ENCODE measurements at places on chromosomes 7 and 10.

DNA sequence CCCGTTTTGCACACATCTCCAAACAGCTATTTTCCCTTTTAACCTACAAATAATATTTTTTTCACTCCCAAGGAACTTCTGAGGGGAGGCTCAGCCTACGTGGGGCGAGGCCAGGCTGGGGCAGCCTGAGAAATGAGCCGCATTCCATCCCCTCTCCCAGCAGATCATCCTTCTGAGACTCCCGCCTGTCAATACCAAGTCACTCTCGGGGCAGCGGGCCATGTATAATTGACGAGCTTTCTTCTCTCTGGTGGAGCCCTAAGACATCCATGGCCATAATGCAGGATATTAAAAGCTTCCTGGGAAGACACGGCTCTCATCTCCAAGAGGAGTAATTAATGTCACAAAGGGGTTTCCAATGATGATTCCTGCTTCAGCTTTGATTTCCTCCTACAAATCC is 37.8 kb upstream of the CHST15 start:
- DNase-seq, result no peak

DNA sequence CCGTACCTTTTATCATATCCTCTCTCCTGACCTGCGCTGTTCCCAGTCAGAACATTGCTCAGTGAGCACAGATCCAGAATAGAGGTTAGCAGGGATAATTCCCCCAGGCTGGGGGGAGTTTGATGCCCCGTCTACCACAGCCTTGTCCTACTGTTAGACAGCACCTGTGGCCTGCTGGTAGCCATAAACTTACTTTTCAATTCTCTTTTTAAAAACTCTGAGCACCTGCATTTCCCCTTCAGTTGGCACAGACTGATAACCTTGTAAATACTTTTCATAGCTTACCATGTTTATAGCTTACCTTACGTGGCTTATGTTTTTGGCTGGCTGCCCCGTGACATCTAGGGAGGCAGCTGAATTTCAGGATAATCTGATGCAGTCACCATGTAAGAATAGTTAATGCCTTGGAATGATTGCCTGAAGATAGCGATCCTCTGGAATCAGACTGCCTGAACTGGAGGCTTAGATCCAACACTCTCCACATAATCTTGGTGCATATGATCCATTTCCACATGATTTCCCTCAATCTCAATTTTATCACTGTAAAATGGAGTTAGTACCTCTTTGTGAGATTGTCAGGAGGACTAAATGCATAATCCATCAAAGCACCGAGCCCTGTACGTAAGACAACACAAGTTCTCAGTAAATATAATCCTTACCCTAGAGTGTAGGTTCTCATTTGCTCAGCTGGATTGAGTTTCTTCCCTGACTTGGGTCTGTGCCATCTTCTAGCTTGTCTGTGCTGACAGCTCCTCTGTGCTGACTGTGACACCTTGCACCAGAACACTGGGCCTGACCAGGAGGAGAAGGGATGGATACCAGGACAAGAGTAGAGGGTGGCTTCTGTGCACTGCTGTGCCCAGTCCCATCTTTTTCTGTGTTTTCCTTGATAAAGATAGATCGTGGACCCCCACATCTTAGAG is 111.7 kb upstream of the GJD4 start:
- no peak for DNase-seq

DNA sequence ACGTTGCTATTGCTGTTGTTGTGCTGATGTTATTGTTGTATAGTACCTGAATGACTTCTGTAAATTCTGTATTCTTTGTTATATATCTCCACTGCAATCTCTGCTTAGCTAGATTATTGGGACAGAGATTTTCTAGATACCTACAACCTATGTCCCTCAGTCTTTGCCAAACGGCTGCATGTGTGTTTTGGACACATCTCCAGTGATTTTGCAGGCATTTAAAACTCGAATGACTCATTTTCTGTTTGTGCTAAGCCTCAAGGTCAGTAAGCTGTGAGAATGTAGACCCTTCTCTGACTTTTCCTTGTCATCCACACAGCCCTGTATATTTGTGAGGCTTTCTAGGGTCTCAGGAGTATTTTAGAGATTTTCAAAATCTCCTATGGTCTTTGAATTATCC is 410.7 kb downstream of the POM121L12 start:
- no peak for DNase-seq

- no peak for DNase-seq
Observed at GRCh38 chr10:88004451-88004850, 141.0 kb downstream of the PTEN start.

- no peak for DNase-seq
Observed at GRCh38 chr7:6250364-6250833, 22.0 kb downstream of the CYTH3 start.

GRCh38 chr10:78619115-78619851 is 449.5 kb upstream of the ZMIZ1 start:
- DNase-seq, result no peak

GRCh38 chr10:42836771-42837468 is 54.3 kb downstream of the BMS1 start:
- no peak for DNase-seq

DNA sequence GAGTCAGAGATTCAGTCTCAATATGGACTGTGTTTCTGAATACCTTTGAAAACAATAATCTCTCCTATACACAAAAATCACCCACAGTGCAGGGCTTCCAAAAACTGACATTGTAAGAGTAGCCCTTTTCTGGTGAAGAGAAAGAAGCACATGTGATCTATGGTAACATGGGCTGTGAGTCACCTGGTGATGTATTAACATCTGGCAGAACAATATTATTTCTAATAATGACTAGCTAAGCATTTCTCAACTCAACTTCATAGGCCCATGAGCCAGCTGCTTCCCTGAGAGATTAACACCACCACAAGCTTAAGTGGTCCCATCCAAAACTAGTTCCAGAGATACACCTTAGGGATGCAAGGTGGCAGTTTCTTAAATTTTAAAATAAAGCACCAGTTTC is 331.0 kb upstream of the NRP1 start:
- no peak for DNase-seq

DNA sequence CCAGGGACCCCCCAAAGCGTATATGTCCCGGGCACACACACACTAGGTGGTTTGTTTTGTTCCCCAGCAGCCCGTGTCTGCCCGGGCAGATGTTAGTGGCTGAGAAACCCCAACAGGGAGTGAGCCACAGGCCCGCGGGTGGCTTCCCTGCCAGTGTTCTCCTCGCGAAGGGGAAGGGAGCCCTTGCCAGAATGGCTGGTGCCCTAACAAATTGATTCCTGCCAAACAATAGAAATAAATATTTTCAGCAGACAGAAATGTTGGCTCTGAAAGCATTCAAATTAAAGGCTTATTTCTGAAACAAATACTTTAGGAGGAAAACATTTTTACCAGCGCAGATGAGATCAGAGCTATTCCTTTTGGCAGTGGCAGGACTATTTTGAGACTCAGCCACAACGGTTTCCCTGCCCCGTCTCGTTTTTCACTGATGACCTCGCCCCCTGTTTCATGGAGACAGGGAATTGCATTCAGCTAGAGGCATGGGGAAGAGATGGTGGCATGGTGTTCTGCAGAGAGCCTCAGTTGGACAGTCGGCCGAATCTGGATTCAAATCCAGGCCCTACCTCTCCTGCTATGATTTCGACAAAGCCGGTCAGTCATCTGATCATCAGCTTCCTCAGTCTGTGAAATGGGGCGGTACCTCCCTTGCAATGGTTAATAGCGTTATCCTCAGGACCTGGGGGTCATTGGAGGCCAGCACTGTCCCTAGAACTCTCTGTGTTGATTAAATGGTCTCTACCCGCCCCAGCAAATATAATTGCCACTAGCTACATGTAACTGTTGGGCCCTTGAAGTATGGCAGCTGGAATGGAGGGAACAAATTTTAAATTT is 84.5 kb downstream of the CUX1 start:
- no peak for DNase-seq

- no peak for DNase-seq
Observed at GRCh38 chr10:36808625-36809362, 316.6 kb upstream of the ANKRD30A start.

DNA sequence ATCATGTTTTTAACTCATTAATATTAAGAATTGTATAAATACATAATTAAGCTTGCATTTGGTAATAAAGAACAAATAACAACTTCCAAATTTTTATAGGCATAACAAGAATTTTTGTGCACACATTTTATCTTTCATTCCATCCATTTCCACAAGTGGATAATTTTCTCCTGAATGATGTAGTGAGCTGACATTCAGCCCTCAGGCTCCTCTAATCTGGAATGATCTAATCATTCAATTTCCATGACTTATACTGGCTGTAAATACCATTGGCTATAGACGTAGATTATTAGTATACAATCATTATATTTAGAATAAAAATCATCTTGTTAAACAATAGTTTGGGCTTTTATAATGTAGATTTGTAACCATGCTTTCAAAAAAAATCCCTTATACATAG is 287.2 kb upstream of the GHITM start:
- DNase-seq, result no peak

DNA sequence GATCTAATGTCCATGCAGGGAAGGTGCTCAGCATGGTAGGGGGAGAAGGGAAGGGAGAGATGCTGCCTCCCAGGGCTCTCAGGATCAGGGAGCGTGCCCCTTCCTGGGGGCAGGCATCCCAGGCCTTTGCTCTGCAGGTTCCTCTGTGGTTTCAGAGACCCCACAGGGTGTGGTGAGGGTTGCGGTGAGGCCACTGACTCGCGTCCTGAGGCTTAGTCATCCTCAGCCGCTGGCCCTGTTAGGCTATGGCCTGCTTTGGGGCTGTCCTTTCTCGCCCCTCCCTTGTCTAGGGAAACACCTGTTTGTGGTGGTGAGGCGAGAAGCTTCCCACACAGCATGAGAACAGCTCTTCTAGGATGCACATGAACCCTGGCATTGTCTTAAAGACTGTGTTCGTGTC is 558.3 kb upstream of the FOXK1 start:
- DNase-seq, result no peak

- no peak for DNase-seq
Observed at GRCh38 chr7:6886198-6886597, 60.1 kb upstream of the CCZ1B start.

DNA sequence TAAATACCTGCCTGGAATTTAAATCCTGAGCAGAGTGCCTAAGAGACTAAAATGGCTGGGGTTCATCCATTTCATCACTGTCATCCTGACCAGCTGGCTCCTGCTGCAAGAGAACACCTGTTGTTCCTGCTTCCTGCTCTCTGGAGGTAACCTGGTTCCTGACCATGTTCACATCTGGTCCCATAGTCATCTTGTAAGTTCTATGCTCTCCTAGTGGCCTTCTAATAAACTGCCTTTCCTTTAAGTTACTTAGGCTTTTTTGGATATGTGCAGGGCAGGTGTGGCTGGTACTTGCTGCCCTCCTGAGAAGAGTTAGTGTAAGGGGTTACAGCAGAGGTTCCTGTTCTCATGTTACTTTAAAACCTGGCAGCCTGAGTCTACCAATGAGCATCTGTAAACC is 80.0 kb downstream of the NRCAM start:
- no peak for DNase-seq

GRCh38 chr10:90047243-90047729 is 345.9 kb downstream of the KIF20B start:
- DNase-seq, result no peak

DNA sequence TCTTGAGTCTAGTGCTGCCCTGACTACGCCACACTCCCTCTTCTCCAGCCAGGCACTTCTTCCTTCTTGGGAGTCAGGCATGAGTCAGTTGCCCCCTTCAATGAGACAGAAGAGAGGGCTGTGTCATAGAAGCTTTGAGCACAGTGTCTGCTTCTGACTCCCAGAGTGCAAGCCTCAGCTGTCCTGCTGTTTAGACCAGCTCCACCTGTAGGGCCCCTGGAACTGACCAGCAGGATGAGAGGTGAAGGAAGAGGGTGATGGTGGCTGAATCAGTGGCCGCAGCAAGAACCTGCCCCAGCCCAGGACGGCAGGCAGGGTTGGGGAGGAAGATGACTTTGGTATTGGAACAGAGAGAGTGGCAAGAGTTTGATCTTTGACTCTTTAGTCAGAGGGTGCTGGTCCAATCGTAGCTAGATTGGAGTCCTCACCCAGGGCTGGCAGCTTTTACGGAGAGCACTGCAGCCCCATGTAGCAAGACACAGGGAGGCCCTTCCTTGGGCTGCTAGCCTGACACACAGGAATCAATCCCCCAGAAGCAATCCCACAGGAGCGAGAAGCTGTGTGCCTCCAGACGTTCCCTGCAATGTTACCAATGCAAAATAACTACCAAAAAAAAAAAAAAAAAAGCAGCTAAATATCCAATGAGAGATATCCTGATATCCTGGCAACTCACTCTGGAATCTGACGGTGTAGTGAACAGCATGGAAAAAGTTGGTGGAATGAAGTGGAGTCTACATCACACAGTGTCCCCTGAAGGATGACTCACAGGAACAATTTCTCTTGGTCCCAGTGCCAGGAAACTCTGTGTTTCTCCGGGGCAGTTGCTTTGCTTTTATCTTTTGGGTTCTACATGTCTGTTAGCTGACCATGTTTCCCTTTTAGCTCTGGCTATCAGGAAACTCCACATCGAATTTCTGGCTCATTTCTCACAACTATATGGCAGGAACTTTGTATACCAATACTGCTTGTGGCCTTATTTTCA is 6.9 kb downstream of the C10orf62 start:
- peak; percentile 68 for DNase-seq

DNA sequence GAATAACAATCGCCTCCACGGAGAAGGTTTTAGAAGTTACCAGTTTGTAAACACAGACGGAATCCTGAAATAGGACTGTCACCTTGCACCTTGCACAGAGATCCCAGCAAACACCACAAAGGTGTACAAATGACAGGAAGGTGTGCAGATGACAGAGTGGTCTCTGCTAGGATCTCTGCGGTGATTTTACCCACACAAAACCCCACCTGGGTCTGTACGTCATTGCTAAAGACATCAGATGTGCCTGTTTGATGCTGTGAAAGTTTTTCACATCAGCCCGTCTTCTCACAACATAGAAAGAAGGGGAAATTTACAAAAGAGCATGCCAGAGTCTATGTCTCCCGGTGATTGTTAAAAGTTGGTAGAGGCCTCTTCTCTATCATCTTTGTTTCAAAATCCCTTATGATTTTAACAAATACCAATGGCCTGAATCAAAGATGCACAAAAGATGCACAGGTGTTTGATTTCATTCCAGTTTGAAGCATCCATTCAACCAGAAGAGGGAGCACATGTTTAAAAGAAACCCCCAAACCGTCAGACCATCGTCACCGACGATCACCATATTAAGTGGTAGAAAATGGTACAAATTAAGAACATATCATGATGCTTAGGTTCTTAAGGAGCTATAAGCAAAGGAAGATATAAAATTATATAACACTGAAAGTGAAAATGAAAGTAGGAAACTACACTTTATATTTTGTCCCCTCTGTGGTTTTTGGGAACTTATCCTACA is 576.5 kb downstream of the PTPRN2 start:
- no peak for DNase-seq

- DNase-seq, result no peak
Observed at GRCh38 chr7:140304191-140304799, 94.0 kb downstream of the SLC37A3 start.

GRCh38 chr7:108808549-108809266 is 239.0 kb downstream of the DNAJB9 start:
- no peak for DNase-seq

- no peak for DNase-seq
Observed at GRCh38 chr10:110684800-110685446, 40.8 kb downstream of the RBM20 start.

- DNase-seq, result no peak
Observed at GRCh38 chr7:141160246-141160860, 86.5 kb downstream of the TMEM178B start.

GRCh38 chr10:60479305-60480020 is 89.8 kb upstream of the ANK3 start:
- DNase-seq, result no peak

GRCh38 chr10:3103646-3104045 is 36.3 kb downstream of the PFKP start:
- no peak for DNase-seq

Measured in breast epithelium (tissue), 4 donors.